ENCODE measurements at places on chromosomes 7 and 10. TPM values are rescaled to one million over a fixed set of nuclear protein-coding genes. Genes with fewer than 3 reads are reported as not detected.

The GTPBP4 gene
- 33.1 TPM for total RNA-seq

The NFE2L3 gene
- total RNA-seq: 0.57 TPM

The ENTPD1 gene
- total RNA-seq: 14.7 TPM

The ADCY1 gene
- total RNA-seq: 2.9 TPM

The CALHM1 gene
- not detected for total RNA-seq

The MARCHF5 gene
- total RNA-seq: 32.1 TPM

The CALML3 gene
- total RNA-seq: not detected

DNA sequence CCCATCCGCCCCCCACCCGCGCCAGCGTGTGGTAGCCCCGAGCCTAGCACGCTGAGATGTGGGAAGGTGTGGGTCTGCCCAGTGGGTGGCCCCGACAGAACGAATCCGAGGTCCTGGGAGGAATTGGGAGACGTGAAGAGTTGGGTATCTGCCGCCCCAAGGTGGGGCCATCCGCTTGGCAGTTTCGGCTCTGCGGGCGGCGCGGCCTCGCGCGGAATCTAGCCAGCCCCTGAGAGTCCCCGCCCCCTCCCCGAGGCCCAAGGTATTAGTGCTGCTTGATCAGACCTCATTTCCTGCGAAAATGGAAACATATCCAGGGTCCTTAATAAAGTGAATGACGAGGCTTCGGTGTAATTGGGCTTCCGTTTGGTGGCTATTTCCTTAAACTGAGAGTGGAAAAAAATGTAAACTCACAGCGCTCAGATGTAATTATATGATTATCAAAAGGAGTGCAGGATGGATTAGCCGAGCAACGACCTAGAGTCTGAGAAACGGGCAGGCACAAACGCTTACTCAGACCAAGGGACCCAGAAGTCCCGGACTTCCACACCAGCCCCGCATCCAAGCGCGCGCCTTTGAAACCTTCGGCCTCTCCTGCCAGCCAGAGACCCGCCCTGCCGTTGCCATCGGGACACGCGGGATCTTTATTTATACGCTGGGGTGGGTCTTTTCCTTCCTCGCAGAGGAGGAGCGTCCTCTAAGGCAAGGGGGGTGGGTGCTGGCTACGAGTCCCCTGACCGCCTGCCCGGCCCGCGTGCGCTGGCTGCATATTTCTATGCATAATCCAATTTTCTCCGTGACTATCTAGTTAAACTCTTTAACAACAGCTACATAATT lies 12.8 kb downstream of the LBX1 start:
- no peak for DNase-seq

GRCh38 chr7:83936056-83936708 lies 258.4 kb downstream of the SEMA3A start:
- DNase-seq: peak; percentile 75

DNA sequence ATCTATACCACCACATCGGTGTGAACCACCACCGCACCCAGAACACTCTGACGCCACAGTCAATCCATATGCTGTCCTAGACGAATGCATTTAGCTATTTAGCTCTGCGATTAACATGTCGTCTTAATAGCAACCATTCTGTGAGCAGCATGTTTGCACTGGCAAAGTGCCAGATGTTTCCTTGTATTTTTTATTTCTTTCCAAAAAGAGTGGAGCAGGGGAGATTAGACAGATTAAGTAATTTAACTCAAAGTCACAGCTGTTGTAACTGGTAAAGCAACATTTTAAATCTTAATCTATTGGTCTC lies 57.0 kb upstream of the ARL4A start:
- no peak for DNase-seq

DNA sequence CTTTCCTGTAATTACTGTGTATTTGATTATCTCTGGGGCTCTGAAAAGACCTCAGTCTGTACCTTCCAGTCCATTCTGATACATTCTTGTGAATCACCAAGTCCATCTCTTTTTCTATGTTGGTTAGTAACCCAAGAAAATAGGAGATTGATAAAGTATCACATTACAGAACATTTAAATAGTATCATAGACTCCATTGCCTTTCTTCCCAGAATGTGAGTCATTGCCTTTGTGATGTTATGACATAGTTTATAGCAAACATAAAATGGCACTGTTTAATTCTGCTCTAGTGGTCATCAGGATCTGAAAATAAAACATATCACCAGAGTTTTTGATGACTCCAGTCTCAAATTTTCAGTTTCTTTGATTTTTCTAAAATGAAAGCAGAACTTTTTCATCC lies 78.4 kb downstream of the NRG3 start:
- DNase-seq: no peak

GRCh38 chr7:73829921-73830680 lies 695 bp upstream of the CLDN4 start:
- DNase-seq: no peak

- DNase-seq: no peak
Observed at GRCh38 chr10:15035385-15036301, 8.1 kb upstream of the OLAH start.

DNA sequence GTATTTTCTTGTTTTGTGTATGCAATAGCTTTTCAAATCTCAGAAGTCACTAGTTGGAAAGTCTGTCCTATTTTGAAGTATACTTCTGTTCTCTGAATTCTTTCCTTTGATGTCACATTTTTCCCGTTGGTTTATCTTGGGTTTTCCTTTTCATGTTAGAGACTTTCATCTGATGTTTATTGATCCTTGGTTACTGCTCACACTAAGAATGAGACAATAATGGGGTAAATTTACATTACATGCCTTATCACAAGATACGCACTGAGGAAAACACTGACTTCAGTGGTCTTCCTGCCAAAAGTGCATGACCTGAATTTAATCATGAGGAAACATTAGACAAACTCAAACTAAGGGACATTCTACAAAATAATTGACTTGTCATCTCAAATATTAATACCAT lies 63.5 kb upstream of the C1GALT1 start:
- DNase-seq: no peak

GRCh38 chr7:139340808-139341057 lies 404 bp upstream of the FMC1 start:
- no peak for DNase-seq

DNA sequence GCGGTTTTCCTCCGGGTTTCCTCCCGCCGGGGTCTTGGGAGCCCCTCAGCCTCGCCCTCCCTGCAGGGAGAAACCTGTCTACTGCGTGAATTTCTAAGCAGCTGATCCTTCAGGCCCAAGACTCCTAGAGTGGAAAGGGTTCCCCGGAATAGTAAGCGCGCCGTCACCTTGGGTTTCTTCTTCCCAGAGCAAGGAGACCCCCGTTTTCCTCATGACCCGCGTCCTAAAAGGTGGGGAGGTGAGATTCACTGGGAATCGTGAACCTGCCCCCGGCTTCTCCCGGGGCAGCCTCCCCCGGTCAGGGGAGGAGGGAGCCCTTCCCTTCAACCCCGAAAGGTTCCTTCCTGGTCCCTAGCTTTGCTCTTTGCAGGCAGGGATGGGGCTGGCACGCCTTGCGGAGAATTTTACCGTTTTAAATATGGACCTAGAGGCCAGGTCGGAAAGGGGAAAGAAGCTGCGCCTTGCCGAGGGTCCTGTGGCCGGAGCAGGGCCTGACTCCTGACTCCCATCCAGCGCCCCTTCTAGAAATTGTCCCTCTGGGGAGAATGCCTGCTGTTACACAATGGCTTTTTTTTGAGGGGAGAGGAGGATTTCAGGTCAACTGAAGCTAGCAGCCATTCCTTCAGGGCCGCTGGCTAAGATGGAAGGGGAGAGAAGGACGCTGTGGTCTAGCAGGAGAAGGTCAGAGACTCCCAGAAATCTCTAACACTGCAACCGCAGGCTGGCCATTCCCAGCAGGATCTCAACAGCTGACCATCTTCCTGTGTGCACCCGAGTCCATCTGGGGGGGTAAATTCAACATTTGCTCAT lies 11.6 kb upstream of the MNX1 start:
- DNase-seq: no peak

DNA sequence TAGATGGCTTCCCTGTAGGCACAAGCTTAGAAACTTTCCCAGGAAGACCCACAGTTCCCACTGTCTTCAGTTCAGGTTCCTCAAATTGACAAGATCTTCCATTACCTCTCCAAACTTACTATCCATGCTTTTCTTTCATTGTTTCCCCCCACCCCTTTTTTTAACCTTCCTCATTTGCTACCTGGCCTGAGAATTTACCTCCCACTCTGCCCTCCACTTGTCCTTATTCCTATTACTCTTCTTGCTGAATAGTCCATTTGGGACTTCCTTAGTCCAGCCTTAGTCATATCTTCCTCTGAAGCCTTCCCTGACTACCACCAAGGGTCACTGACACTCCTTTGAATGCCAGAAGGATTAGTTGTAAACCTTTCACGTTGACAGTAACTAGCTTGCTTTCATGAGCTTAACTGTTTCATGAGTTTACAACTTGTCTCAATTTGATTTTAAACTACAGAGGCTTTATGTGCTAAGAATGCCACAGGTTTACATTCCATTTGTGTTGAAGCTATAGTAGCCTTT lies 1.2 kb upstream of the CALU start:
- DNase-seq: no peak

- DNase-seq: no peak
Observed at GRCh38 chr7:153432063-153432462, 620.1 kb upstream of the DPP6 start.

GRCh38 chr10:112383325-112383724 lies 9.4 kb downstream of the ACSL5 start:
- DNase-seq: no peak

- DNase-seq: peak; percentile 71
Observed at GRCh38 chr7:27154901-27155815, 1.3 kb downstream of the HOXA7 start.

- DNase-seq: peak; percentile 85
Observed at GRCh38 chr10:14397066-14397465, 66.3 kb upstream of the FRMD4A start.

DNA sequence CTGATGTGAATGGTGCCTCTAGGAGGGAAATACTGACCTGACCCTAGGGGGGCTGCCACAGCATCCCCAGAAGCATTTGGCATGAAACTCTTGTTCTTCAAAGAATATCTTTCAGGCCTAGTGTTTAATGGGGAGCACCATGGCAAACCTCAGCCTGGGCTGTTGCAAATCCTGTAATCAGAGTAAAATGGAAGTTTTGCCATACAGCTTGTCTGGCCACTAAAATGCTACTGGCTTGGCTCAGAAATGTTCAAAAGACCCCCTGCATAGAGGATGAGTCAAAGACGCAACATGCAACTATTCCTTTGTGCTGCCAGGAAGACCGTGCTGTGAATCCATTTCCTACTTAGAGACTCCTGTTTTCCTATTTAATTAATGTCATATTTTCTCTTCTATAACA lies 26.7 kb downstream of the HECW1 start:
- no peak for DNase-seq

GRCh38 chr7:515628-516027 lies 4.0 kb downstream of the PDGFA start:
- DNase-seq: no peak

GRCh38 chr10:122154545-122155366 lies 116.3 kb upstream of the BTBD16 start:
- DNase-seq: no peak

DNA sequence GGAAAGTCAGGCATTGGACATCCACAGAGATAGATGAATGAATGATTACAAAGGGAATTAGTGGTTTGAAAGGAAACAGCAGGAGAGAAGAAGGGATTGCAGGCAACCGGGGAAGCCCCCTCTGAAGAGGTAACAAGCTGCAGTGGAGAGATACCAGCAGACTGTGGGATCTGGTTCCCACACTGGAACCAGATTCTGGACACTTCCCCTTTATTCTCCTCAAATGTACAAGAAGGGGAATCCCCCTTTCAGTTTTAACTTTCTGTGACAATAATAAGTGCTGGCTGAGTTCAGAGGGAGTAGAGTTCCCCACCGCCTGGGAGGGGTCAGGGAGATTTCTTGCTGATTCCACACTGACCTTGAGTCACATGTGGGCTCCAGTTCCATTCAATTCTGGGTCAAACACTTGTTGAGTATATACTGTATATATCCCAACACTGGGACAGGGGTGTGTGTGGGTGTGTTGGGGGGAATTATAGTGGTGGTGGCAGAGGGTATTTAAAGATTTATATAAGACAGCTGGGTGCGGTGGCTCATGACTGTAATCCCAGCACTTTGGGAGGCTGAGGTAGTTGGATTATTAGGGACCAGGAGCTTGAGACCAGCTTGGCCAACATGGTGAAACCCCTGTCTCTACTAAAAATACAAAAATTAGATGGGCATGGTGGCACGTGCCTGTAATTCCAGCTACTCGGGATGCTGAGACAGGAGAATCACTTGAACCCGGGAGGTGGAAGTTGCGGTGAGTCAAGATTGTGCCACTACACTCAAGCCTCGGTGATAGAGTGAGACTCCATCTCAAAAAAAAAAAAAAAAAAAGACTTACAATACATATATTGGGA lies 16.5 kb upstream of the DDIT4 start:
- no peak for DNase-seq

DNA sequence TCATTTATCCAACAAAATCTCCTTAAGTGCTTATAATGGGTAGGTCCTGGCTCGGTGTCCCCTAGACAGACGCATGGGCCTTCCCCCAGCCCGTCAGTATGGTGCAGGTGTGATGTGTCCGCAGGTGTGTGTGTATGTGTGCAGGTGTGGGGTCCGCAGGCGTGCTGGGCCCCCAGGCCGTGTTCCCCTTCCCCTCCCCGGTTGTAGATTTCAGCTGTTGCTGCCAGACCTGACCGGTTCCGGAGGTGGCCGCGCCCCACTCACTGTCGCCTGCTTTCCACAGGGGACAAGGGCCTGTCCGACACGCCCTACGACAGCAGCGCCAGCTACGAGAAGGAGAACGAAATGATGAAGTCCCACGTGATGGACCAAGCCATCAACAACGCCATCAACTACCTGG lies 50.5 kb downstream of the FIGNL1 start:
- no peak for DNase-seq

DNA sequence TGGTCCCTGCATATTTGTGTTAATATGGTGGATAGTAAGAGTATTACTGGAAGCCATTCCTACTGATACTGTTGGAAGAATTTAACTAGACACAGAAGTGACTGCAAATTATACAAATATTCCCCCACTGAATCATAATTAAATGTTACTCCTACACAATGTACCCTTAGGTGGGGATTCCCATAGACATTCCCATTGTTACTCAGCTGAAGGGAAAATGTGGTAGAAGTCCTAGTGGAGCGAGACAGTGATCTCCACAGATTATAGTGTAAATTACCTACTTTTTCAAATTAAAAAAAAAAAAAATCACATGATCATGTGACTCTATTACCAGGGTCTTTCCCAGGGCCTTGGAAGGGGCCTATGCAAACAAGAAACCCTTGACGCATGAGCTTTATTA lies 611.8 kb downstream of the LRMDA start:
- no peak for DNase-seq

DNA sequence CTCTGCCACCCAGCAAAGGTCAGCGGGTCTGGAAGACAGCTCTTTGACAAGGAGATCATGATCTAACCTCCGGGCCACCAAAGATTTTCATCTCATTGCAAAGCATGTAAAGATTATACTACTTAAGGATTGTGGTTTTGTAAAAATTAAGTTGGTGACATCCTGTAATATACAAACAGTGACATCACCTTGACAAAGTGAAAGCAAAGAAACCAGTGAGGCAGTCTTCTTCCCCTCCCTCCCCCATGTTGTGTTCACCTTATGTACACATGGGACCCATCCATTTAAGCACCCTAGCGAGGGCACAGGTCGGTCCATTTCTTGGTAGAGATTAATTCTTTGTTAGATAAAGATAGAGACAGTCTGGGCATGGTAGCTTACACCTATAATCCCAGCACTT lies 3.9 kb downstream of the MDH2 start:
- no peak for DNase-seq

GRCh38 chr10:81116201-81116600 lies 578.5 kb downstream of the SH2D4B start:
- no peak for DNase-seq

GRCh38 chr7:34664755-34665154 lies 6.7 kb downstream of the NPSR1 start:
- no peak for DNase-seq
